ENCODE measurements at places on chromosomes 13 and 19.
A peak's percentile ranks its signal among the peaks of the same experiment; 100 is the strongest.

- DNase-seq, result peak; percentile 81
These were observed 455 bp downstream of the TPT1 start for GRCh38 chr13:45340422-45341033.

DNA sequence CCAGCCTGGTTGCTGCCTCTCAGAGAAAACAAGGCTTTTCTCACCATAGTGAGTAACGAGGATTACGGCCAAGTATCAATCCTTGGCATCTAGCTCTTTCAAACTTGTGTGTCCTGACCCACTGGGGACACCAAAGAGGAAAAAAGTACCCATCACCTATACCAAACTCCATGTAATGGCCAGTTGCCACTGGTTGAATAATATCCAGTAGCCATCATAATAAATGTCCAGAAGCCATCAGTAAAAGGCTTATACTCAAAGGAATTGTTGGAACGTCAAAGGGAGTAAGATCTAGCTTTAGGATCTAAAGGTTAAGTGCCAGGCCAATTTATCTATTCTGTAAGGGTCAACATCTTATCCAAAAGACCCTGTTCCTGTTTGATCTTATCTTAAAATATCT is 91.1 kb downstream of the PTPRS start:
- DNase-seq, result no peak

GRCh38 chr19:917323-918151 is at the start of gene KISS1R:
KISS1R (plus strand) TSS chr19:917333; CDS start chr19:917503, 170 bp downstream.
- DNase-seq, result peak; percentile 72

DNA sequence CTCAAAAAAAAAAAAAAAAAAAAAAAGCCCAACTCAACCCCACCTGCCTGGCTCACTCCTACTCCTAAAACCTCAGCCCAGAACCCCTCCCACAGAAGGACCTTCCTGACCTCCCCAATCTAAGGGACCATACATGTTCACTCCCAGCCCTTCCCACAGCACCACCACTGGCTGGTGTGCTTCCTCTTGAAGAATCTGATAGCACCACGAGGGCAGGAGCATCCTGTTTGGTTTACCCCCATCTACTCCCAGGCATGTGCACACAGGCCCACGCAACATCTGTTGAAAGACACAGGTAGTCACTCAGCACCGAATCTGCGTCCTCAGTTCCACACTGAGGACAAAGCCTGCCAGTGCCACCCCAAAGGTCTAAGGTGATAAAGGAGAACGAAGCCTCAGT is 8.2 kb downstream of the LATS2 start:
- DNase-seq, result no peak

DNA sequence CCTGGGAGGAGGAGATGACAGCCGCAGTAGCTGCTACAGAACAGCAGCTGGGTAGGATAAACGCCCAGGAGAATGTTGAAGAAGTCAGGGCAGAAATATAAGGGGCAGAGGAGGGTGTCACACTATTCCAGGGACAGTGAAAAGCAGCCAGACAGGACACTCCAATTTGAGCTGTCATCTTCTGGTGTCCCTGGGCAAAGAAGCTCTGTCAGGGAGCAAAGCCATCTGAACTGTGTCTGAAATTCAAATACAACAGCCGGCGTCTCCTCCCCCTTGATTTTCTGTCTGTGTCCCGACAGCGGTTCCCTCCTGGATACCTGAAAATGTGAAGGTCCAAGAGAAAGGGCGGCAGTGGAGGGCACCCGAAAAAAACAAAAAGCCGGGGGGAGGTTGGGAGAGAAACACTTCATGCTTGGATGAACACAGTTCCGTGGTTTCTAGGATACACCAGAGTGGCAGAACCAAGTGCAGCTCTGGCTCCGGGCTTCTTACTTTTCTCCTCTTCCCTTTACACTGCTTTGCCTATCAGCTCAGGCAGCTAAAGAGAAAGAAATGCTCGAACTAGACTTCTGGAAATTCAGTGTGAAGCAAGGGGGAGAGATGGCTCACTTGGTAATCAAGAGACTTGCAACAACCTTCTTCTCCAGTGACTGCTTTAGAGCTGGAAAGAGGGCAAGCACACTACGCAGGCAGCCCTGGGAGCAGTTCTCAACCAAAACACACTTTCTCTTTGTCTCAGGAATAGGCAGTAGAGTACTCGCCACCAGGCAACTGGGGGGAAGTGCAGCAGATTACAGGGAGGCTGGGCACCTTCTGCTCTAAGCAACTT is 465.6 kb downstream of the ITGBL1 start:
- no peak for DNase-seq

DNA sequence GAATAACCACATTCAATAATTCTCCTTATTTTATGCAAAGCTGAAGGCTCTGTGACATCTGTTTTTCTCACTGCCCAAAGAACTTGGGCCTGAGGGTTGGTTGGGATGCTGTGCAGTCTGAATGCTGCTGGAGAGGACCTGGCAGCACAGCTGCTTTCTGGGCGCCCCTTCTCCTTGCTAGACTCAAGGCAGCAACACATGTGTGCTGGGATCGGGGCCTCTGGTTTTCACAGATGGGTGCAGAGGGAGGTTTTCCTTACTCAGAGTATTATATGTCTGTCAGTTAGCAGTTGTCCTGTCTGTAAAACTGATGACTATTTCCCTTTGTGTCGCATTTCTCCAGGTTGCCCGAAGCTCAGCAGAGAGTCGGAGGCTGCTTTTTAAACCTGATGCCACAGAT is 53.2 kb upstream of the TEX29 start:
- no peak for DNase-seq

DNA sequence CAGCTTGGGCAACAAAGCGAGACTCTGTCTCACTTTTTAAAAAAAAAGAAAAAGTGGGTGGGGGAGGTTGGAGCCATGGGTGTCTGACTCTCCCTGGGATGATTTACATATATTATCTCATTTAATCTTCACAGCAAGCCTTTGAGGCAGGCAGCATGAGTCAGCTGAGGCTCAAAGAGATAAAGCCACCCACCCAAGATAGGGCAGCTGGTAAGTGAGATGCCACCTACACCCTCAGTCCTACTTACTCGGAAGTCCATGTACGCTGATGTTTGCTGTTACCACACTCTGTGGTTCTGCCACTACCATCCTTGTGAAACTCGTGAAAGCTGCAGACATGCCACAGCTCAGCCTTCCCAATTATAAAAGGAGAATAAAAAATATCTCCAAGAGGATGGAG is 142.0 kb upstream of the TSHZ3 start:
- no peak for DNase-seq

DNA sequence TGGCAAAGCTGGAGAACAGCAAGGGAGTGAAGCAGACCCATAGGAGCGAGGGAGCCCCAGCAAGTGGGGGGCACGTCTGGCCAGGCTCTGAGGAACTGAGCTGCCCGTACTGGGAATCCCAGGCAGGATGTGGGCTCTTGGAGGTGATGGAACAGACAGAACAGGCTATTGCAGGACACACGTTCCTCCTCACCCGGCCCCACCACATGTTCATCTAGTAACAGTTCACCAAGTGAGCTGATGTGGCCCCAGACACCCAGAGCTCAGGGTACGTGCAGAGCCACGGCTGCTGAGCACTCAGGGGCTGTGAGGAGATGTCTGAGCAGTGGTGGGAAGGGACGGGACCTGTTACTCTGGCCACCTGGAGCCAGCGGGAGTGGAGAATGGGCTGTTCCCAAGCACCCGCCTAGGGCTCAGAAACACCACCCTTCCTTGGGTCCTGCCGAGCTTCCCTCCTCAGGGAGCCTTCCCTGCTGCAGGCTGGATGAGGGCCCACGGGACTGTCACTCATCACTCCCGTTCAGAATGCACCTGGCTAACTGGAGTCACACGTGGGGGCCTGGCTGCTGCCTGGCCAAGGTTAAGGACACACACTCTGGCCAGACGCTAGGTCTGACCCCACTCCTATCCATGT is 18.4 kb downstream of the ELL start:
- no peak for DNase-seq

DNA sequence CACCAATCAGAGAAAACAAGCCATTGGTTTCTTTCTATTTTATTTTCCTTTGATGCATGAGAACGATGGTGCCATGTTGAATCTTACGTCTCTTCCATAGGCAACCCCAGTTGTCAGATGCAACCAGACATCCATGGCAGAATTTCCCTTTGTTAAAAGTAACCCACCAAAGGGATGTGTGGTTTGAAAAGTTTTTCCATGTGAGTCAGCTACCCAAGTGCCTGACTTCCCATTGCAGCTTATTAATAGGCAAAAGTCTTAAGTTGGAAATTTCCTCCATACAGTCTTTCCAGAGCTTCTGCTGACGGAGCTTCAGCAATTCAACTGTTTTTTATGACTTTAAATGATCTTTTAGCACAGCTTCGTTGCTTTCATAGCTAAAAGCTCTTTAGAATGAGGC is 73.8 kb upstream of the FAM216B start:
- no peak for DNase-seq

GRCh38 chr13:32496599-32497160 is 41.9 kb downstream of the N4BP2L2 start:
- DNase-seq, result no peak

- peak; percentile 21 for DNase-seq
These were observed 70.5 kb upstream of the ZNF420 start for GRCh38 chr19:37007587-37008220.
